ENCODE measurements at places on chromosomes 1 and 21.

GRCh38 chr1:53891018-53891417 lies 1.4 kb upstream of the YIPF1 start:
- no peak for DNase-seq

DNA sequence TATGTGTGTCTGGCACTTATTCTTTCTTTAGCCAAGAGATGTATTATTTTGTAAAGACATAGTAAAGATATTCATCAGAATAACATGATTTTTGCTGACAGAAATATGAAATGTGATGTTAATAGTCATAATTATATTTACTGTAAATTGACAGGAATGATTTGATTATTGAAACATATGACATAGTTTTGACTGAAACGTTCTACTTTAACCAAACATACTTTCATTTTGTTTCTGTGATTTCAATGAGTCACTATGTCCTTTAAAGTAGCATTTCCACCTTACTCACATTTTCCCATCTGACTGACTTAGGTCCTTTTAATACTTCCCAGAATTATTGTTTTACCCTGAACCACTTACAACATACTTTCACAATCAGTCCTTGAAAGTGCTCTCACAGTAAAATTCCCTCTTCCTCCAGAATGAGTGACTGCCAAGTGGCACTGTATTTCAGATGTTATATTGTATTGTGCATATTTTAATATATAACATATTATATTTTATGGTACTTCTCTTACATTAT lies 437.9 kb downstream of the NCAM2 start:
- peak; percentile 10 for DNase-seq

DNA sequence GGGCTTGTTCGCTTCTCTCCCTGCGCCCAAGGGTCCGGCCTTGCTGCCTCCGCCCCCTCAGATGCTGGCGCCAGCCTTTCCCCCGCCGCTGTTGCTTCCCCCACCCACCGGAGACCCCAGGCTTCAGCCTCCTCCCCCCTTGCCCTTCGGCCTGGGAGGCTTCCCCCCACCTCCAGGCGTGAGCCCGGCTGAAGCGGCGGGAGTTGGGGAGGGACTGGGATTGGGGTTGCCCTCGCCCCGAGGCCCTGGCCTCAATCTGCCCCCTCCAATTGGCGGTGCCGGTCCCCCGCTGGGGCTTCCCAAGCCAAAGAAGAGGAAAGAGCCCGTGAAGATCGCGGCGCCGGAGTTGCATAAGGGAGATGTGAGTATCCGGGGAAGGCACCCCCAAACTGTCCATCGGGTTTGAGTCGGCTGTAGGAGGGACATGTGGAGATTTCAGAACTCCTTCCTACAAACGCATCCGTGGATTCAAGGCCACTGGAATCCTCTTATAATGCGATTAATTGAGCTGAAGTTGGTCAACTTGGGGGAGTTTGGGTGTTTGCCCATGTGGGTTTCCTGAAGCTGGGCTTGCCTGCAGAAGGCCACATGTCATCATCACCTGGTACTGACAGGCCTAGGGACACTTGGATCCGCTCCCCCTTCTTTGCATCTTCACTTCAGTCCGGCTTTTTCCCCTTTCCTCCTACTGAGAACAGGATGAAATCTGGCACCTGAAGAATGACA lies 707 bp downstream of the PRCC start:
- DNase-seq = peak; percentile 34

GRCh38 chr21:45277101-45278045 lies 10.3 kb downstream of the POFUT2 start:
- no peak for DNase-seq

DNA sequence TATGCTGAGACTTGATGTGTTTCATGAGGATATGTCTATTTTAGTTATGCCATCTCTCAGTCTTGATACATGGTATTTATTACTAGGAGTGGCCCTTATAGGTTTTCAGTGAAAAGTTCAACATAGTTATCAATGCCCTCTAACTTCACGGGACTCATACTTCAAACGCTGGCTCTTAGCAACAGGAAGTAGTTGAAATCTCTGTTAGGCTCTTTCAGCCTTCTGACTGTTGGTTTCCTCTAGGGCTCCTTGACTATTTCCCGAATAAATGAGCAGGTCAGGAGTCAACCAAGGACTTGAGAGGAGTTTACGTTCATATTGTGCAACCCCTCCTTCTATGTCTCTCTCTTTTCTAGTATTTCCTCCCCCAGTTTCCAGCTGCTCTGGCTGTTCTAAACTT lies 141.8 kb downstream of the RGS7 start:
- DNase-seq = peak; percentile 1

- no peak for DNase-seq
Observed at GRCh38 chr1:209057901-209058300, 525.6 kb upstream of the CAMK1G start.

- no peak for DNase-seq
Observed at GRCh38 chr1:30414851-30415165, 308.6 kb downstream of the MATN1 start.

DNA sequence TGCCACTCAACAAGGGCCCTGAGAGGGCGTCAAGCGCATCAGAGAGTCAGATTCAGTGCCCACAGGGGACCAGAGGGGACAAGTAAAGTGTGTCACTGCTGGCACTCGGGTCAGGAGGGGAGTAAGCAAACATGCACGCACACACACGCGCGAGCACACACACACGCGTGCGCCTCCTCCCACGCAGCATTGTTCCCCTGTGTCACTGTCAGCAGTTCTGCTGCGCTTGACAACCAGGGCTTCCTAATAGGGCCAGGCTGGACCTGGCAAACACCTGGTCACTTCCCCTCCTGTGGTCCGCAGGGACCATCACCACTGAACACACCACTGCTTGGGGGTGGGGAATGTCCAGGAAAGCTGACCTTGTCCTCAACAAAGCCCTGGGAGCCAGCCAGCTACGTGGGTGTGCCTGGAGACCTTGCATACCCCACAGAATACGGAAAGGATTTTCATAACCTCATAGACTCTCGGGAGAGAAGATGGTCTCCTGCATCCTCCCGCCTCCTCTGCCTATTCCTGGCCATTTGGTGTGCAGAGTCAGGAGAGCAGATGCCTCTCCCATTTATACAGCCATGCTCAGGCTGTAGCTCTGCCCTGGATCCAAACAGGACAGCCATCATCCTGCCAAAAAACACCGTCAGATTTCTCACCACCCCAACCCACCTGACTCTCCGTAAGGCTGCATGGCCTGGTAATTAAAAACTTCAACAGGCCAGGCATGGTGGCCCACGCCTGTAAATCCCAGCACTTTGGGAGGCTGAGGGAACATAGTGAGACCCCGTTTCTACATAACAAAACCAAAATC lies 73.2 kb downstream of the SSBP3 start:
- no peak for DNase-seq
